SJSA1 (cell line): ENCODE measurements at places on chromosomes 4 and X.
A peak's percentile ranks its signal among the peaks of the same experiment; 100 is the strongest.

GRCh38 chr4:122423246-122423645, 33.3 kb downstream of the IL2 start:
- DNase-seq: no peak
- no peaks in the 10 kb centered on the region for H3K4me1 ChIP-seq
- H3K36me3 ChIP-seq: no peaks in the 10 kb centered on the region
- no peak overlapping the region for H3K27ac ChIP-seq
- no peak overlapping the region for H3K4me3 ChIP-seq

GRCh38 chrX:40272141-40272540, 174.4 kb upstream of the BCOR start:
- H3K4me1 ChIP-seq: peaks cover 40% of the 10 kb centered on the region
- no peak overlapping the region for H3K4me3 ChIP-seq
- DNase-seq: no peak
- no peaks in the 10 kb centered on the region for H3K36me3 ChIP-seq

DNA sequence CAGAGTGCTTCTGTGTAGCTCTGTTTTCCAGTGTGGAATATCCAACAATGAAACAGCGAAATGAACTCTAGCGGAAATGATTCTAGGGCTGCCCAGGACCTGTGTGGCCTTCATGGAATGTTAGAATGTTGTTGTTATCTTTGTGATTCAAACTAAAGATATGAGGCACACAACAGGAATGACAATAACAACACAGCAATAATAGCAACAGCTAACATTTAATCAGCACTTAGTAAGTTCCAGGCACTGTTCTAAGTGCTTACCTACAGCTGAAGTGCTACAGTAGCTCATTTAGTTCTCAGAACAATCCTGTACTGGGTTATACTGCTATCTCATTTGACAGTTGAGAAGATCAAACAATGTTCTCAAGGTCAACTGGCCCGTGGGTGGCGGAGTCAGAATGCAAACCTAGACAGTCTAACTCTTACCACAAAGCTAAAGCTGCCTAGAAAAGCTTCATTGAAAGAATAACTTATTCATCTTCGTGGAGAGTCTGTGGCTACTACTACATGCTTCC, 63.7 kb downstream of the MAML3 start:
- H3K4me3 ChIP-seq: no peak overlapping the region
- peak overlapping the region; percentile 93 for H3K27ac ChIP-seq
- H3K4me1 ChIP-seq: peaks cover 80% of the 10 kb centered on the region
- peak; percentile 87 for DNase-seq
- H3K27me3 ChIP-seq: no peaks in the 10 kb centered on the region
- no peaks in the 10 kb centered on the region for H3K36me3 ChIP-seq

GRCh38 chrX:24668111-24668510, 21.0 kb upstream of the PCYT1B start:
- no peaks in the 10 kb centered on the region for H3K36me3 ChIP-seq
- H3K4me1 ChIP-seq: no peaks in the 10 kb centered on the region
- no peak overlapping the region for H3K27ac ChIP-seq
- DNase-seq: no peak
